Activated CD8-positive, alpha-beta T cell treated with anti-CD3 and anti-CD28 coated beads for 36 hours (primary cell): ENCODE measurements at places on chromosomes 5 and 9. TPM values are rescaled to one million over a fixed set of nuclear protein-coding genes. Genes with fewer than 3 reads are reported as not detected.

Gene BTNL8
- total RNA-seq = not detected

Gene KIF12
- total RNA-seq = not detected

Gene PARP8
- total RNA-seq = 42.9 TPM

Gene STKLD1
- total RNA-seq = 0.45 TPM
